ENCODE measurements at places on chromosomes 4 and X.
A peak's percentile ranks its signal among the peaks of the same experiment; 100 is the strongest.

GRCh38 chr4:153781280-153781679 is 7.6 kb downstream of the SFRP2 start:
- H3K4me3 ChIP-seq = no peak overlapping the region
- no peak for DNase-seq
- peaks cover 57% of the 10 kb centered on the region for H3K27me3 ChIP-seq
- no peaks in the 10 kb centered on the region for H3K36me3 ChIP-seq
- H3K4me1 ChIP-seq = no peaks in the 10 kb centered on the region
- no peak overlapping the region for H3K27ac ChIP-seq

DNA sequence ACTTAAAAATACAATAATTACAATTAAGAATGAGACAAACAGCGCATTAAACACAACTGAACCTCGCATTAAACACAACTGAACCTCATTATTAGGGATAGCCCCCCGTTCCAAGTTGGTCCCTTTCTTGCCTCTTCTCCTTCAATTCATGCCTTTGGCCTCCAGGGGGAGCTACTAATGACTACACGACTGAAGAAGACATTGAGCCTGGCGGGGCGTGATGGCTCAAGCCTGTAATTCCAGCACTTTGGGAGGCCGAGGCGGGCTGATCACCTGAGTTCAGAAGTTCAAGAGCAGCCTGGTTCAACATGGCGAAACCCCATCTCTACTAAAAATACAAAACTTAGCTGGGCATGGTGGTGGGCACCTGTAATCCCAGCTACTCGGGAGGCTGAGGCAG is 56.4 kb upstream of the NWD2 start:
- DNase-seq = no peak
- H3K36me3 ChIP-seq = no peaks in the 10 kb centered on the region
- H3K4me3 ChIP-seq = no peak overlapping the region
- no peaks in the 10 kb centered on the region for H3K27me3 ChIP-seq
- no peak overlapping the region for H3K27ac ChIP-seq

DNA sequence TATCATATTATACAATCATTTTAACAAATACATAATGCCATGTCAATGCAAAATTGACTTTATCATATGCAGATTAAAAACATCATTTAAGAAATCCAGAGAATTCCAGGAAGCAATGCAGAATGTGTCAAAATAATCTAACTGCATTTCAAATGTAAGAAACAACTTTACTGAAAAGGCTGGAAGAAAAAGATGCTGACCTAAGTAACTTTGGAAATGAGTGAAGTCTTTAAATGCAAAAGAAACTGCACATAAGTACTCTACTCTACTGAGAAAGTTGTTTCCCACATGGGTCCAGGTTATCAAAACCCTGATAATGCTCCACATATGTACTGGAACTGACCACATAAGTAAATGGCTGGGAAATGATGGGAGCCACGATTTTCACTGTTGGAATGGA is 149.9 kb downstream of the EVC2 start:
- no peaks in the 10 kb centered on the region for H3K27me3 ChIP-seq
- H3K27ac ChIP-seq = no peak overlapping the region
- no peaks in the 10 kb centered on the region for H3K36me3 ChIP-seq
- no peak for DNase-seq
- peaks cover 9% of the 10 kb centered on the region for H3K4me1 ChIP-seq

DNA sequence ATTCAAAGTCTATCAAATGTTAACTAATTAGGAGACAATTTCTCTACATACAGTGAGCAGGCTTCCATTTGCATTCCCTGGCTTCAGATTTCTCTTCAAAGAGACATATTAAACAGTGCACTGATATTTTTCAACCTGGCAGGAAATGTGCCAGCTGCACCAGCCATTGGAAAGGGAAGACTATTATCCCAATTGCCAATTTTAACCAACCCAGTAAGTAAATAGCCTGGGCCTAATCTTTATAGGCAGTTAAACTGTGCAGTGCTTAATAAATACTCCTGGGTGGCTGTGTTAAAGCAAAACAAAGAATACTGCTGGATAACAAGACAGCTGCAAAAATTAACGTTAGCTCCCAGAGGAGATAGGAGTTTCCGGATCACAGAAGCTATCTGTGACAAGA is 111.9 kb upstream of the GALNT7 start:
- no peaks in the 10 kb centered on the region for H3K4me1 ChIP-seq
- H3K36me3 ChIP-seq = no peaks in the 10 kb centered on the region
- no peak overlapping the region for H3K27ac ChIP-seq
- H3K4me3 ChIP-seq = no peak overlapping the region
- no peak for DNase-seq
- H3K27me3 ChIP-seq = no peaks in the 10 kb centered on the region

DNA sequence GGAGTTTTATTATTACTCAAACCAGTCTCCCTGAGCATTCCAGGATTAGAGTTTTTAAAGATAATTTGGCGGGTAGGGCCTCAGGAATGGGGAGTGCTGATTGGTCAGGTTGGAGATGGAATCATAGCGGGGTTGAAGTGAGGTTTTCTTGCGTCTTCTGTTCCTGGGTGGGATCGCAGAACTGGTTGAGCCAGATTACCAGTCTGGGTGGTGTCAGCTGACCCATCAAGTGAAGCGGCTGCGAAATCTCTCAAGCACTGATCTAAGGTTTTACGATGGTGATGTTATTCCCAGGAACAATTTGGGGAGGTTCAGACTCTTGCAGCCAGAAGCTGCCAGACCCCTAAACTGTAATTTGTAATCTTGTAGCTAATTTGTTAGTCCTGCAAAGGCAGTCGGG is 25.1 kb upstream of the SETD7 start:
- DNase-seq = no peak
- H3K27me3 ChIP-seq = no peaks in the 10 kb centered on the region
- no peak overlapping the region for H3K4me3 ChIP-seq
- no peak overlapping the region for H3K27ac ChIP-seq
- no peaks in the 10 kb centered on the region for H3K4me1 ChIP-seq

DNA sequence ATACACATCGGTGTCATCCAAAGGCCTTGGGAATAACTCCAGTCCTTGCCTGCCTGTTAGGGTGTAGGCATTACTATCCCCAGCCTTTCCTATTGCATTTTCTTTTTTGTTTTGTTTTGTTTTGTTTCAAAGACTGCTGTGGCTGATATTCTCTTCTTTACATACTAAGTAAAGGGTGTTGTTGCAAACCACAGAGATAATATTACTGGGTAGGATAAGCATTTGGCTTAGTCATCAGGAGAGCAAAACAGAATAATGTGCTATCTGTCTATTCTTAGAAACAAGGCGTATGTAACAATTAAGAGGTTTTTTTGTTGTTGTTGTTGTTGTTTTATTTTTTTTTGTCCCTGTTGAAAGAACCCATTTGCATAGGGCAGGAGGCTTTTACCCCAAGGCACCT is 41.8 kb downstream of the UGT2B28 start:
- H3K27ac ChIP-seq = no peak overlapping the region
- H3K4me1 ChIP-seq = no peaks in the 10 kb centered on the region
- no peaks in the 10 kb centered on the region for H3K27me3 ChIP-seq
- H3K4me3 ChIP-seq = no peak overlapping the region

GRCh38 chr4:147589586-147589985 is 27.6 kb upstream of the TMEM184C start:
- no peaks in the 10 kb centered on the region for H3K27me3 ChIP-seq
- DNase-seq = no peak
- H3K36me3 ChIP-seq = no peaks in the 10 kb centered on the region
- H3K4me3 ChIP-seq = no peak overlapping the region
- H3K27ac ChIP-seq = no peak overlapping the region

DNA sequence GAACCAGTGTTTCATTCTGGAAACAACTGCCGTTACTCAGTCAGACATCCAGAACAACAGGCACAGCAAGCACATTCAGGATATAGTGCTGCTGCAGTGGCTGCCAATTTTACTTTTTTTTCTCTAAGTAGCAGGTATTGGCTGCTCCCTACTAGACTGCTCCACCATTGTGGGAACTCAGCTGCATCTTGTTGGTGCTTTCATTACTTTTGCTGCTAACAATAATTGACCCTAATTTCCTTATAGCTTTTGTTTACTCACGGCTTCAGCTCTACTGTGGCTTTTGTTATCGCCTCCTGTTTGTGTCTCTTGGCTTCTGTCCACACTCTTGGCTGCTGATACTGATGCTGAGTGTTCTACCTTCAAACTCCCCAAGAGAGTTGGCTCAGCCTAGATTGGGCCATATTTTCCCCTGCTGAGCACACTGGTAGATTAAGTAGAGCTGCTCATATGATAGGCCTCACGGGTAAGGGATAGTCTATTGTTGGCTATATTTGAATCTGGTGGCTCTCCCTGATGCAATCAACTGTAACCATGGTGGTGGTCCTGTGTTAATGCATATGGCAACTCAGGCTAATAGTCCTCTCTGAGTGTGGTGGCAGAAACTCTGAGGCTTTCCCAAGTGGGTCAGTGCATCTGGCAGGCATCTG is 44.5 kb upstream of the IL2 start:
- H3K4me1 ChIP-seq = no peaks in the 10 kb centered on the region
- H3K27me3 ChIP-seq = no peaks in the 10 kb centered on the region
- DNase-seq = no peak
- H3K4me3 ChIP-seq = no peak overlapping the region

DNA sequence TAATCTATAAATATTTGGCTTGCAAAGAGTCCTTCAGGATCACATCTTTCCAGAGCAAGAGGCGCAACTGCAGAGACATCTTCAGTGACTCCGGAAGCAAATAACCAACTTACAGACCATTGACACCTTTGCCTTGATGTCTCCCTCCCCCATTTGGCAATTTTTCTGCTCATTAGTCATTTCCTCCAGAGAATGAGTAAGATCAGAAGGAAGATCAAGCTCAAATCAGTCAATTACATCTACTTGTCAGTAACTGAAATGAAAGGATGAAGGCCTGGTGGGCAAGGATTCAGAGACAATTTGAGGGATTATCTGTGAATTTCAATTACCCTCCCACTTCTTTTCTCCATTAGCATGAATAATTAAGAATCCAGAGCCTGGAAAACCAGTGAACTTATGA is 665.6 kb upstream of the CPEB2 start:
- no peak overlapping the region for H3K4me3 ChIP-seq
- H3K27me3 ChIP-seq = no peaks in the 10 kb centered on the region
- no peaks in the 10 kb centered on the region for H3K36me3 ChIP-seq
- peaks cover 3% of the 10 kb centered on the region for H3K4me1 ChIP-seq
- no peak for DNase-seq
- no peak overlapping the region for H3K27ac ChIP-seq

- no peaks in the 10 kb centered on the region for H3K4me1 ChIP-seq
- no peak overlapping the region for H3K4me3 ChIP-seq
- no peak overlapping the region for H3K27ac ChIP-seq
These were observed 318.3 kb downstream of the PCDH10 start for GRCh38 chr4:133467290-133467947.

DNA sequence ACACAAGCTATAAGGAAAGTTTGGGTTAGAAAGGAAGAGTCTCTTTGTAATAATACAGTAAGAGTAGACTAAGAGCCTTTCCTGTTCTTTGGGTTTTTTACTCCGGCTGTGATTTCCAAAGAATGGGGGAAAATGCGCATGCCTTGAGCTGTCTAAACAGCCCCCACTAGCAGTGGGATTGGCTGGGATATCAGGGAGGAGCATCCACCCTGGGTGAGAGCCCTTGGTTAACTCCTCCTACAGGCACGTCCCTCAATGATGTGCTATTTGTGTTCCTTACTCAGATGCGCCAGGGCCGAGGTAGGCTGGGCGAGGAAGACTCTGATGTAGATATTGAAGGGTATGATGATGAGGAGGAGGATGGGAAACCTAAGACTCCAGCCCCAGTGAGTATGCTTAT is 74.0 kb upstream of the OGT start:
- H3K36me3 ChIP-seq = peaks cover 96% of the 10 kb centered on the region
- no peak overlapping the region for H3K27ac ChIP-seq
- H3K4me3 ChIP-seq = no peak overlapping the region
- H3K27me3 ChIP-seq = no peaks in the 10 kb centered on the region
- no peak for DNase-seq

- H3K27ac ChIP-seq = no peak overlapping the region
- no peaks in the 10 kb centered on the region for H3K27me3 ChIP-seq
- H3K4me1 ChIP-seq = peaks cover 22% of the 10 kb centered on the region
- no peaks in the 10 kb centered on the region for H3K36me3 ChIP-seq
- H3K4me3 ChIP-seq = no peak overlapping the region
- DNase-seq = no peak
These were observed 168.1 kb upstream of the SLC7A11 start for GRCh38 chr4:138410266-138410665.

GRCh38 chrX:48165241-48165640 is 31.4 kb downstream of the SSX5 start:
- no peaks in the 10 kb centered on the region for H3K4me1 ChIP-seq
- H3K36me3 ChIP-seq = no peaks in the 10 kb centered on the region
- no peak overlapping the region for H3K27ac ChIP-seq
- no peak for DNase-seq

GRCh38 chr4:152014280-152014679 is 253.5 kb upstream of the GATB start:
- no peak overlapping the region for H3K4me3 ChIP-seq
- H3K36me3 ChIP-seq = no peaks in the 10 kb centered on the region
- H3K27ac ChIP-seq = no peak overlapping the region
- no peaks in the 10 kb centered on the region for H3K27me3 ChIP-seq
- H3K4me1 ChIP-seq = peaks cover 13% of the 10 kb centered on the region
- no peak for DNase-seq

- H3K27ac ChIP-seq = no peak overlapping the region
- peak; percentile 6 for DNase-seq
- no peak overlapping the region for H3K4me3 ChIP-seq
- no peaks in the 10 kb centered on the region for H3K27me3 ChIP-seq
- H3K36me3 ChIP-seq = peaks cover under 1% of the 10 kb centered on the region
- H3K4me1 ChIP-seq = no peaks in the 10 kb centered on the region
These were observed 127.2 kb downstream of the ARHGEF9 start for GRCh38 chrX:63657821-63658220.

GRCh38 chrX:79035421-79035820 is 90.2 kb downstream of the P2RY10 start:
- no peaks in the 10 kb centered on the region for H3K36me3 ChIP-seq
- DNase-seq = no peak
- no peaks in the 10 kb centered on the region for H3K27me3 ChIP-seq

DNA sequence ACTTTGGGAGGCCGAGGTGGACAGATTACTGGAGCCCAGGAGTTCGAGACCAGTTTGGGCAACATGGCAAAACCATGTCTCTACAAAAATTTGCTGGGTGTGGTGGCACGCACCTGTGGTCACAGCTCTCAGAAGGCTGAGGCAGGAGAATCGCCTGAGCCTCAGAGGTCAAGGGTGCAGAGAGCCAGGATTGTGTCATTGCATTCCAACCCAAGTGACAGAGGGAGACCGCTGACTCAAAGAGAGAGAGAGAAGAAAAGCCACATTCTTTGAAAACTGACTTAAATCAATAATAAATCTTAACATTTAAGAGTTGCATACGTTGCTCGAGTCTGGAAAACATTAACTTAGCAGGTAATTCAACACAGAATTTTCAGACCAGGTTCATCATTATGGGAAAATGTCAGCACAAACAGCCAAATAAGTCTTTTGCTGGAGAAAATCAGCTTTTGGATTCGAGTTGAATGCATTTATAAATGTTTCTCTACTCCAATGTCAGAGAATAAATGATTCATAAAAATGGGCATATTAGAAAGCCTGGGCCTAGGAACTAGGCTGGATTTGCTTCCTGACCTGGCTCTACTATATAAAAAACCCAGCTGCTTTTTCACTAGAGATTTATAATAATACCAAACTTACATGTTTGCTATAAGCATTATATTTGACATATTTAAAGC is 68.3 kb upstream of the RBPJ start:
- no peak overlapping the region for H3K27ac ChIP-seq
- no peak overlapping the region for H3K4me3 ChIP-seq
- DNase-seq = no peak
- H3K27me3 ChIP-seq = no peaks in the 10 kb centered on the region

GRCh38 chrX:111124418-111124817 is 28.4 kb downstream of the PAK3 start:
- no peaks in the 10 kb centered on the region for H3K27me3 ChIP-seq
- no peaks in the 10 kb centered on the region for H3K4me1 ChIP-seq
- H3K36me3 ChIP-seq = no peaks in the 10 kb centered on the region

Measured in CD14-positive monocyte (primary cell).